Mesothelial cell of epicardium (in vitro differentiated cells): ENCODE measurements at places on chromosomes 5 and 9.

DNA sequence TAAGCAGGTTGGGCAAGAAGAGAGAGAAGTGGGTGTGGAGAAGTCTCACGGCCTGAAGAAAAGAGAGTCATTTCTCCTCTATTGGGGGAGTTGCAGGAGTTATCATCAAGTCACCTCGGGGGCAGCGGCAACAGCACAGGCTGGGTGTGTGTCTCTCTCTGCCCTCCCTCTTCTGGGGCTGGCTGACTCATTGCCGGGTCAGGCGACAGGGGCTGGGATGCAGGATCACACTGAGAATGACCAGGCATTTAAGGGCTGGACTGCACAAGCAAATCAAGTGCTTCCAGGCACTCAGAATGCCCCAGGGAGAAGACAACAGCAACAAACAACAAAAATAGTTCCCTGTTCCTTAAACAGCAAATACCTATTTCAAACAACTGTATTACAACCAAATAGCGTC is 6.3 kb upstream of the EQTN start:
- no peak for DNase-seq

GRCh38 chr5:2542821-2543220 is 208.7 kb downstream of the IRX2 start:
- no peak for DNase-seq

DNA sequence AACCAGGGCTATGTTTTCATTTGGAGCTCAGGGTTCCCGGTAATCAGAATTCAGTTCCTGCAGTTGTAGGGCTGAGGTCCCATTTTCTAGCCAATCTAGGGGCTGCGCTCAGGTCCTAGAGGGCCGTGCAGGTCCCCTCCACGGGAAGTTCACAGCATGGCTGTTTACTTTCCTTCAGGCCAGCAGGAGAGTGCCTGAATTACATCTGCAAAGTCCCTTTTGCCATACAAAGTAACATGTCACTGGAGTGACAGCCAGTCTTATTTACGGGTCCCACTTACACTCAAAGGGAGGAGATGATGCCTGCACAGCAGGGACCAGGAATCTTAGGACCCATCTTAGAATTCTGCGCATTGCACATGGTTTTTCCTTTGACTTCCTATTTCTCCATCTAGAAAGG is 29.9 kb upstream of the TGFBI start:
- DNase-seq: no peak

GRCh38 chr9:133426011-133426410 is 3.8 kb downstream of the ADAMTS13 start:
- DNase-seq: no peak

DNA sequence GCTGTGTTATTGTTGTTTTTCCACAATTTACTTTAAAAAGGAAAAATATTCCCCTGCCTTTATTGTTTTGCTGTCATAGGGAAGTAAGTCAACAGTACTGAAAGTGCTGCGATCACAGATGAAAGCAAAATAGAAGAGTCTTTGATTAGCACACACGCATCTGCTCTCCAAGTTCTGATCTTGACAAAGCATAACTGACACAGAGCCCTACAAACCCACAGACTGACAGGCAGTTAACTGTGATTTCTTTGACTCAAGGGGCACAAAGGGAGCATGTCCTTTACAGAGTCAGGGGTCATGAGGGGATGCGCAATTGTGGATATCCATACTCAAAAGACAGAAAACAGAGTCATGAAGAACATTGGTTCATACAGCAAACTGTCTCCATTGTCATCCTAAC is 123.7 kb downstream of the SNCAIP start:
- DNase-seq: no peak

GRCh38 chr9:126131066-126132010 is 195.3 kb upstream of the MVB12B start:
- DNase-seq: no peak

GRCh38 chr9:105278751-105279150 is 34.3 kb downstream of the SLC44A1 start:
- DNase-seq: no peak

GRCh38 chr5:111779922-111780292 is 22.9 kb upstream of the NREP start:
- DNase-seq: no peak

GRCh38 chr5:141651728-141652105 is 499 bp upstream of the FCHSD1 start:
- DNase-seq: no peak

- DNase-seq: peak; percentile 42
Observed at GRCh38 chr5:115816226-115817081, at the start of gene CDO1. Gene CDO1, minus strand, starts transcription at chr5:115816659. Its CDS starts 262 bp downstream, at chr5:115816397.

- no peak for DNase-seq
Observed at GRCh38 chr5:82676661-82677060, 398.5 kb upstream of the RPS23 start.

- DNase-seq: no peak
Observed at GRCh38 chr5:76805821-76806505, 12.9 kb upstream of the F2RL1 start.

DNA sequence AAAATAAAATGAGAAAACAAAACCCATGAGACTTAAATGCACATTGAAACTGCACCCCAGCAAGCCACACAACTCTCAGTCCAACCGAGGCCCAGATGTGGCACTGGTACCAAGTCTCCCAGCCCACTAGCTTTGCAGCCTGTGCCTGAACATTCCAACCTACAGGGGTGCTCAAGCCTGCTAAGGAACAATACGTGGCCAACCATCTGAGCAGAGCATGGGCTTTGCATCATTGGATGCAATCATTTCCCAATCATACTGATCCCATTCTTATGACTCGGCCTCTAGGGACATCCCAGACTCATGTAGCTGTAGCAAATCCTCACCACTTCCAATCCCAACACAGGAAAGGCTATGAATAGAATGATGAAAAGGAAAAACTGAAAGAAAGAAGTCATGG is 297.2 kb downstream of the SPOCK1 start:
- no peak for DNase-seq
